ENCODE measurements at places on chromosomes 6 and 20. TPM values are rescaled to one million over a fixed set of nuclear protein-coding genes. Genes with fewer than 3 reads are reported as not detected.

GRCh38 chr20:32753731-32754130 lies 8.5 kb upstream of the DNMT3B start:
- H3K27ac ChIP-seq, result no peak overlapping the region
- no peak overlapping the region for H3K4me3 ChIP-seq
- no peaks in the 10 kb centered on the region for H3K36me3 ChIP-seq
- no peaks in the 10 kb centered on the region for H3K4me1 ChIP-seq

DNA sequence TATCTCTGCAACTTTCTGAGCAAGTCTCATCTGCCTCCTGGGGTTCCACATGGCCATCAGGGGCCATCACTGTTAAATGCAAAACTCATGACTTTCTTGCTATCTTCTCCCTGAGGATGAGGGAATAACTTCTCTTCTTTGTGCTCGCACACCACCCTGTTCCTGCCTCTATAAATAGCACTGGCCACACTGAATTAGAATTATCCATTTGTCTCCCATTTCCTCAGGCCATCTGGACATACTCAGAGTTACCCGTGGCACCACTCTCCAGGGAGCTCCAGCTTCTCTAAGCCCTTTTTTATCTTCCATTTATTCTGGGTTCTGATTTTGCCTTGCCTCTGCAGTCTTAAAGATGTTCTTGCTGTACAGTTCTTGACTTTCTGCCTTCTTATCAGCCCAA lies 72.8 kb upstream of the ECI2 start:
- no peaks in the 10 kb centered on the region for H3K27me3 ChIP-seq
- peaks cover 38% of the 10 kb centered on the region for H3K4me1 ChIP-seq
- no peak for DNase-seq
- H3K4me3 ChIP-seq, result no peak overlapping the region

- H3K4me1 ChIP-seq, result peaks cover 66% of the 10 kb centered on the region
- no peak overlapping the region for H3K4me3 ChIP-seq
- H3K27ac ChIP-seq, result no peak overlapping the region
- no peaks in the 10 kb centered on the region for H3K27me3 ChIP-seq
Observed at GRCh38 chr20:19769507-19769906, 11.4 kb downstream of the RIN2 start.

GRCh38 chr6:148261470-148261869 lies 81.2 kb upstream of the SASH1 start:
- no peak for DNase-seq
- H3K4me3 ChIP-seq, result no peak overlapping the region
- H3K27ac ChIP-seq, result no peak overlapping the region
- H3K27me3 ChIP-seq, result no peaks in the 10 kb centered on the region
- no peaks in the 10 kb centered on the region for H3K36me3 ChIP-seq

- peaks cover 29% of the 10 kb centered on the region for H3K27me3 ChIP-seq
- peak overlapping the region; percentile 72 for H3K27ac ChIP-seq
- H3K4me3 ChIP-seq, result no peak overlapping the region
Observed at GRCh38 chr20:4297127-4297826, 281.9 kb upstream of the RNF24 start.

- H3K27me3 ChIP-seq, result no peaks in the 10 kb centered on the region
- peaks cover 18% of the 10 kb centered on the region for H3K4me1 ChIP-seq
- H3K27ac ChIP-seq, result peak overlapping the region; percentile 66
- no peaks in the 10 kb centered on the region for H3K36me3 ChIP-seq
- DNase-seq, result no peak
- H3K4me3 ChIP-seq, result no peak overlapping the region
Observed at GRCh38 chr6:16205377-16206144, 32.8 kb upstream of the GMPR start.

- no peak for DNase-seq
- H3K36me3 ChIP-seq, result peaks cover 31% of the 10 kb centered on the region
- H3K27me3 ChIP-seq, result no peaks in the 10 kb centered on the region
- H3K4me1 ChIP-seq, result peaks cover 59% of the 10 kb centered on the region
Observed at GRCh38 chr6:33433001-33433543, 13.2 kb downstream of the SYNGAP1 start.

DNA sequence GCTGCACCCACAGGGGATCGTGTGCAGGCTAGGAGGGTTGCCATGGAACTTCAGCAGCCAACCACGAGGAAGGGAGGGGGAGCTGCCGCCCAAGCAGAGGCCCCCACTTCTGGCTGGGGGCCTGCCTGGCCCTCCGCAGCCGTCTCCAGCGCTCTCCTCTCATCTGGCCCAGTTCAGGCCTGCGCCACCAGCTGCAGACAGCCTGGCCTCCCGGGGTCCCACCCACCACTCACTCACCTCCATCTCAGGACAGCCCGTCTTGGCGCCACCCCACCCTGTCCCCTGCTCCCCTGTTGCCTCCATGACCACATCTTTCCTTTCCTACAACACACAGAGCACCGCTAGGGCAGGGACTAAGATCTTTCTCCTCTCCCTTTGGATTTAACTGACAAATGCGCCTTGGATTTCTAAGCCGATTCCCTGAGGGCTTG lies 98.7 kb downstream of the ANKRD60 start:
- no peak for DNase-seq
- H3K27ac ChIP-seq, result no peak overlapping the region
- peaks cover 13% of the 10 kb centered on the region for H3K4me1 ChIP-seq

DNA sequence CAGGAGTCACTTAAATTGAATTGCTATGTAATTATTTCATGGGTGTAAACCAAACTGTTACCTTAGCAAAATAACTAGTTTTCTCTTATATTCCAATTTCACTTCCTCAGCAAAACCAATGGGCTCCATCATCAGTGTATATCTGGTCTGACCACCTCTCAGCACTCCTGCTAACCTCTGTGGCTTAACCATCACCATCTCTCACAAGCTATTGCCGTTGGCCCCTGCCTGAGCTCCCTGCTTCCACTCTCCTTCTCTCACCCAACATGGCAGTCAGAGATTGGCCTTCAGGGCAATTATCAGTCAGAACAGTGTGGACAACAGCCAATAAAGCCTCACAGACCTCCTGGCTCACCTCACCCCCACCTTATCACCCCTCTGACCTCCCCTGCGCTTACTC lies 124.0 kb downstream of the CARMIL1 start:
- no peak overlapping the region for H3K27ac ChIP-seq
- no peak for DNase-seq
- no peaks in the 10 kb centered on the region for H3K27me3 ChIP-seq
- H3K4me3 ChIP-seq, result no peak overlapping the region
- H3K36me3 ChIP-seq, result no peaks in the 10 kb centered on the region

DNA sequence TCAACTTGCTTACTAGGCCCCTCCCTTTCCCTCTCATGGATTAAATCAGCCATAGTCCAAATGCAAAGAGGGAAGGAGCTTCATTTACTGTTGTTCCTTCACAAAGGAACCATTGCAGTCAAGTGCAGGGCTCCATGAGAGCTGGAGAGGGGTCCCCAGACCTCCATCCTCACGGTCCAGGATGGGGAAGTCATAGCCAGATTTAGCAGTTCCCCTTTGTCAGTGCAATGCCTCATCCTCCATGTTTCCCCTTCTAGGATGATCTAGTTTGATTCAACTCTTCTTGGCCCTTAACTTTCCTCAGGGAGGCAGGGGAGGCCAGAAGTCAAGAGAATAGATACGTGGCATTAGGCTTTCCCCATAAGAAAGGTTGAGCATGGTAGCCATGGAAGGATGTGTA lies 66.5 kb upstream of the FUCA2 start:
- H3K27ac ChIP-seq, result no peak overlapping the region
- no peak overlapping the region for H3K4me3 ChIP-seq
- no peaks in the 10 kb centered on the region for H3K36me3 ChIP-seq
- peaks cover 5% of the 10 kb centered on the region for H3K4me1 ChIP-seq
- no peak for DNase-seq

DNA sequence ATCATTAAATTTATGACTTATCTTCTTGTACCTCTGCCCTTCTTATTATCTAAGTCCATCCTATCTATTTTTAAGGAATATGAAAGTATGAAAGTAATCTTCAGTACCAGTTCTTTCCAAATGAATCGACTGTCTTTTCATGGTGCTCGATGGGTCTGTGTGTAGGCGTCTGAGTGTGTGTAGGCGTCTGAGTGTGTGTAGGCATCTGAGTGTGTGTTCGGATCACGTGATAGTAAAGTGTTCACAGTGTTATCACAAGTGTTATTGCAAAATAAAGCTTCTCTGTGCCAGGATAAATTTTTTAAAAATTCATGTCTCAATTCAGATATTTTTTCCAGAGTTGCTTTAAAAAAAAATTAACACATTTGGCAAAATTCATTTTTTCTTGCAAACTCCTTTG lies 58.3 kb downstream of the BMP6 start:
- H3K4me3 ChIP-seq, result no peak overlapping the region
- H3K36me3 ChIP-seq, result no peaks in the 10 kb centered on the region
- peak overlapping the region; percentile 70 for H3K27ac ChIP-seq
- no peak for DNase-seq
- H3K27me3 ChIP-seq, result no peaks in the 10 kb centered on the region
- peaks cover 15% of the 10 kb centered on the region for H3K4me1 ChIP-seq

DNA sequence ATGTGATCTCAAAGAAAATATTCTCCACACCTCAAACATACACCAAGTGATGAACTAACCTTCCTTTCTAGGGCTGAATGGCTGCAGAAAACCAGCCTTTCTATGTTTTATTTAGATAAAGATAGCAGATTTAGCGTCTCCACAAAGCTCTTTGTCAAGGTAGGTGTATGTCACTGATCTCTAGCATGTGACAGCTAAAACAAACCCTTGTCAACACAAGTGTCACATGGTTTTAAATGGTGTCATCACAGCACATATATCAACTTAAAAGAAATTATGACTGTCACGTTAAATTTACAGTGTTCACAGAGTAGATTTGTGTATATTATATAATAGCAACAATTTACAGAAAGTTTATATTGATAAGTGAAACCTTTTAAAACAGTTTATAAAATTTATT lies 58.3 kb downstream of the TENT5A start:
- no peaks in the 10 kb centered on the region for H3K36me3 ChIP-seq
- no peaks in the 10 kb centered on the region for H3K27me3 ChIP-seq
- peaks cover 43% of the 10 kb centered on the region for H3K4me1 ChIP-seq
- no peak overlapping the region for H3K4me3 ChIP-seq
- no peak overlapping the region for H3K27ac ChIP-seq

GRCh38 chr20:5480824-5481600 lies 164.3 kb upstream of the PROKR2 start:
- no peak overlapping the region for H3K27ac ChIP-seq
- DNase-seq, result no peak
- no peaks in the 10 kb centered on the region for H3K4me1 ChIP-seq
- no peak overlapping the region for H3K4me3 ChIP-seq
- H3K36me3 ChIP-seq, result no peaks in the 10 kb centered on the region

GRCh38 chr20:53782612-53783246 lies 189.1 kb upstream of the ZNF217 start:
- no peak for DNase-seq
- no peaks in the 10 kb centered on the region for H3K27me3 ChIP-seq
- H3K36me3 ChIP-seq, result no peaks in the 10 kb centered on the region
- no peak overlapping the region for H3K27ac ChIP-seq
- no peak overlapping the region for H3K4me3 ChIP-seq

GRCh38 chr20:19913349-19913748 lies 103.8 kb upstream of the NAA20 start:
- no peaks in the 10 kb centered on the region for H3K36me3 ChIP-seq
- peak overlapping the region; percentile 30 for H3K27ac ChIP-seq
- no peaks in the 10 kb centered on the region for H3K27me3 ChIP-seq
- DNase-seq, result no peak
- peaks cover 89% of the 10 kb centered on the region for H3K4me1 ChIP-seq

GRCh38 chr6:37551002-37551401 lies 51.3 kb upstream of the CCDC167 start:
- no peak overlapping the region for H3K4me3 ChIP-seq
- H3K36me3 ChIP-seq, result no peaks in the 10 kb centered on the region
- H3K27ac ChIP-seq, result no peak overlapping the region
- peaks cover 9% of the 10 kb centered on the region for H3K4me1 ChIP-seq

GRCh38 chr20:12287575-12287974 lies 369.9 kb downstream of the BTBD3 start:
- H3K27me3 ChIP-seq, result no peaks in the 10 kb centered on the region
- no peak overlapping the region for H3K4me3 ChIP-seq
- DNase-seq, result no peak
- no peaks in the 10 kb centered on the region for H3K36me3 ChIP-seq
- H3K4me1 ChIP-seq, result no peaks in the 10 kb centered on the region

- no peak for DNase-seq
- H3K36me3 ChIP-seq, result peaks cover 52% of the 10 kb centered on the region
- no peak overlapping the region for H3K27ac ChIP-seq
- H3K4me3 ChIP-seq, result no peak overlapping the region
Observed at GRCh38 chr20:59022754-59023153, 3.5 kb downstream of the TUBB1 start.

GRCh38 chr6:135183002-135183531 lies 2.0 kb downstream of the MYB start:
- H3K27ac ChIP-seq, result no peak overlapping the region
- peaks cover 35% of the 10 kb centered on the region for H3K4me1 ChIP-seq
- peaks cover 67% of the 10 kb centered on the region for H3K27me3 ChIP-seq
- peak overlapping the region; percentile 72 for H3K4me3 ChIP-seq
- no peaks in the 10 kb centered on the region for H3K36me3 ChIP-seq

Gene CLDN20
- not detected for total RNA-seq

Gene FIG4
- 8.0 TPM for total RNA-seq

Gene SIRPD
- total RNA-seq, result not detected

Gene OTOR
- not detected for total RNA-seq

Gene POLR1C
- total RNA-seq, result 14.7 TPM

Gene UNC93A
- total RNA-seq, result not detected

Gene RBPJL
- not detected for total RNA-seq

Gene SIRPG
- total RNA-seq, result not detected

Gene HLA-DOA
- total RNA-seq, result 1.8 TPM

Gene GPX6
- not detected for total RNA-seq

Gene NFKBIL1
- 11.5 TPM for total RNA-seq
